T-helper 17 cell (primary cell): ENCODE measurements at places on chromosomes 11 and 22.

- DNase-seq, result no peak
Measured at GRCh38 chr22:37180531-37181231, 7.4 kb downstream of the C1QTNF6 start.

DNA sequence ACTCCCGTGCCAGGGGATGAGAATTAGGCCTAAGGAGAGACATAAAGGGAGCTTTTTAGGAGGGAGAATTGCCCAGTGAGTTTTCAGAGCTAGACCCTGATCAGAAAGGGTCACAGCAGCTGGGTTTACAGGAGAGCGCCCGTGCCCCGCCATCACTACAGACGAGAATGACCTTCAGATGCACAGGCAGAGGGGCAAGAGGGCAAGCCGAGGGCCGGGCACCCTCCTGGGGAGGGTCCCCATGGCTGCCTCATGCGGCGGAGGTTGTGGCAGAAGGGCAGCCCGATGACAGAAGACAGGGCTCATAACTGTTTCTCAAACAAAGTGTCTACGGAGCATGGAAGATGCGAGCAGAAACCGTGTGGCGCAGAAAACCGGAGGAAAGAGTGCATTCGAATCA, 72.2 kb downstream of the TRMU start:
- no peak for DNase-seq

GRCh38 chr11:69378303-69379141, 84.6 kb downstream of the MYEOV start:
- DNase-seq, result no peak

DNA sequence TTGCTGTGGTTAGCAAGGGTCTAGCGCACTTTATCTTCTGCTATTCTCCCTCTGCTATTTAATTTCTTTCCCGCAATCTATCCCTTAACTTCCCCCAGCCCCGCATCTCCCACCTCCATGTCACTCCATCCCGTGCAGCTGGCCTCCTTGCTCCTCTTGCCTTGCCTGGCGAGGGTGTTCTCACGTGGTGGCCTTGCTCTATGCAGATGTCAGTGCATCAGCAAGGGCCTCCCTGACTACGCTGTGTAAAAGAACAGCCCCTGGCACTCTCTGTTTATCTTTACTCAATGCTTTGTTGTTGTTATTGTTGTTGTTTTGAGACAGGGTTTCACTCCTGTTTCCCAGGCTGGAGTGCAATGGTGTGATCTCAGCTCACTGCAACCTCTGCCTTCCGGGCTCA, 114.4 kb upstream of the NNMT start:
- no peak for DNase-seq

DNA sequence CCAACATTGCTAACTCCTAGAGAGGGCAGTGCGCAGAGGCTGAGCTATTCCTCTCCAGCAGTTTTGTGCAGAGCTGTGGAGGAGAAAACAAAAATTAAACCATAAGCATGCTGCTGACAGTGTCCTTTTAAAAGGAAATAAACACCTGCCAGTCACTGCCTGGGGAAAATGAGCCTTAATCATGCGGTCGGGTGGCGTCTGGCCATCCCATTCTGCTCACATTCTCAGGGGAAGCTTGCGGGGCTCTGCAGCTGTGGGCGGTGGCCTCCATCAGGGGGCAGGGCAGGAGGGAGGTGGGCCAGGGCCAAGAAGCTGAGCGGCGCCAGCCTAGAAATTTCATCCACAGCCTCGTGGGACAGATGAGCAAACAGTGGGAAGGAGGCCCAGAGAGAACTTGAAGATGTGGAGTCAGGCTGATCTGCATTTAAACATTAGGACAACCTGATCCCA, 71.0 kb upstream of the TP53I11 start:
- DNase-seq, result no peak

DNA sequence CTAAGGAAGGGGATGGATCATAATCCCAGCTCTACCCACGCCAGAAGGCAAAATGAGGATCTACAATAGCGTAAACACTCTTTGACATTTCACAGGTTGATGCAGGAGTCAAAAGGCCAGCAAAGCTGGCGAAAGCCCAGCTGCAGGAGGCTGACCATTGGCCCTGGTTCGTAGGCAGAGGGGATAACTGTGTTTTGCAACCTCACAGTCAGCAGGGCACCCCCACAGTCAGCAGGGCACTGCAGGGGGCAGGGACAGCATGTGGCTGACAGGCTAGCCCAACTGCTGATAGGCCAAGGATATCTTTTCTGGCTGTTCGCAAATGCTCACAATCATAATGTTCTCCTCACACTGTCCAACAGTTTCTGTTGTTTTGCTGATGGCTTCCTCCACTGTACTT, 372.7 kb downstream of the BUD13 start:
- DNase-seq, result no peak

DNA sequence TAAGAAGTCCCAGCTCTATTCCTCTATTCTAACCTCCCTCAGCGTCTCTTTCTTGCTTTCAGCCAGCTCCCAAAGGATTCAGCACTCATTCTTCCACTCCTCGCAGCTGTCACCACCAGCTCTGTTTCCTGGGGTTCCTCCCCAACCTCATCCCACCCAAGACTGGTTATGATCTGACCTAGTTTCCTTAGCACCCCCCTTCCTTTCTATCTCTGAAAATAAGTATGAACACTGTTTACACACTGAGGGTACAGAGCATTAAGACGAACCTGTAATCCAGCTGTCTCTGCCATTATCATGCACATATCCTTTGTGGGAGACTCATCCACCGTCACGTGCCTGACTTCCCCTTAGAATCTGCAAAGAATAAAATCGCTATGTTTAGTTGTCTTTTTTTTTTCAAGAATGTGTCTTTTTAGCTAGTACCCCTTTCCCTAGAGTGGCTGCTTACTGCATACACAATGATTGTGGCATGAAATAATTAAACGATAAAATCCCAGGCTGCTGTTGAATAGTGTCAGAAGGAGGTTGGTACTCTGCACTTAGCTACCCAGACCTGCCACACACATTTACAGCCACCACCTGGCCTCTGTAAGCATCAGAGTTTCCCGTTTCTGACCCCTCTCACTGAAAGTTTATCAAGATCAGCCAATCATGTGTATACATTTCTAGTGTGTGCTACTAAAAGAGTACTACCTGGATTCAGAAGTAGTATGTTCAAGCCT, 26.9 kb upstream of the CSTF3 start:
- no peak for DNase-seq

DNA sequence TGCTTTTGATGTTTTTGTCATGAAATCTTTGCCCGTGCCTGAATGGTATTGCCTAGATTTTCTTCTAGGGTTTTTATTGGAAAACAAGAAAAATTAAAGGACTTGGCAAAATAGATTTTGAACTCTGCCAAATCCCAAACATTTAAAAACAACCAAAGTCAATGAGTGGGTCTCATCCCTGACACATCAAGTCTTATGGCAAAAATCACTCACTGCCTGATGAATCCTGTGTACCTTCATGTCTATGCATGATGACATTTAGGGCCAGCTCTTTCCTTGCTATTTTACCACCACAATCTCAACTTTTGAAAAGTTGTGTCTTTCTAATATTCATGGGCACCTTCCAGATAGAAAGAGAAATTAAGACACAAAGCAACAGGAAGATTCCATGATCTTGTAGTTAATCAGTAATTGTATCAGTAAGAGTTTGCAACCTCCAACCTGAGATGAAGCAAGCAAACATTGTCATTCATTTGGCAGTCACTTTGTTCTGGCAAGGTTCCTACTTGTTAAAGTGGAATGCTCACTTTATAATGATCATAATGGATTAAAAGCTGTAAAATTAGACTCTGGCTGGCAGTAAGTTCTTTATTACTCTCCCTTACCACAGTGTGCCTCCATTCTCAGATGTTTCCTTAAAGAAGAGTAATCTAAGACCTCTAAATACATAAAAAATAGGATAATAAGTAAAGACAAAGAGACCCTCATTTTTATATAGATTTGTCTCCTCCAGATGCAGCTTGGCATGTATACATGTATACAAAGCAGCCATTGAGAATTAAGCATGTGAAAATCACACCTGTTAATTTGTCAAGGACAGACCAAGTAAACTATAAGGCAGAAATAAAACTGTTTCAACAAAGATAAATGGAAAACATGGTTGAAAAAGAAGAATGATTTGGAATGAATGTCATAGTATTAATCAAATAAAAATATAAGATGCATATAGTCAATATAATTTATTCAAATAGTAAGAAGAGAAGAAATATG, 51.6 kb downstream of the ETS1 start:
- no peak for DNase-seq

DNA sequence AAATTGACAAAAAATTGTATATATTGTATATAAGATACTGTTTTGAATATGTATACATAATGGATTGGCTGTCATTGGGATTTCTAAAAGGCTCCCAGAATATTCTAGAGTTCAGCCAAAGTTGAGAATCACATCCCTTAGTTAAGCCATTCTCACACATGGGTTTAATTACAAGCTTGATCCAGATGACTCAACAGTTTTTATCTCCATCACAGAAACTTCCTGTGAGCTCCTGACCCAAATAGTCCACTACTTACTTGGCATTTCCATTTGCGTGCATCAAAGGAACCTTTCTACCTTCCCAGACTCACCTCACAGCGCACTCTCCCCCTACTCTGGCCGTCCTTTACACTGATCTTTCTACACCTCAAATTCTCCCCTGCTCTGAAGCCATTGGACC, 184.8 kb upstream of the ARHGAP20 start:
- DNase-seq, result no peak

- no peak for DNase-seq
Measured at GRCh38 chr11:88620568-88621130, 283.1 kb upstream of the CTSC start.

DNA sequence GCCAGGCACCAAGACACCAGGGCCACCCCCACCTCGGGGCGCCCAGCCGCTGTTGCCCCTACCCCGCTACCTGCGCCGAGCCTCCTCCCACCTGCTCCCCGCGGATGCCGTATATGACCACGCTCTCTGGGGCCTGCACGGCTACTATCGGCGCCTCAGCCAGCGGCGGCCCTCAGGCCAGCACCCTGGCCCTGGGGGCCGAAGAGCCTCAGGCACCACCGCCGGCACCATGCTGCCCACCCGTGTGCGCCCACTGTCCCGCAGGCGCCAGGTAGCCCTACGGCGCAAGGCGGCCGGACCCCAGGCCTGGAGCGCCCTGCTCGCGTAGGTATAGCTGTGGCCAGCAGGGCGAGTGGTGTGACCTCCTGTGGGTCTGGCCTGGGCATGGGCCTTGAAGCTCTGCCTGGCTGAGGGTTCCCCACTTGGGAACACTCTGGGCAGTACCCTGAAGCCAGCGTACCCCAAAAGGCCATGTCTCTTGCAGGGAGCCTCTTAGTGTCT, 14.8 kb upstream of the MDK start:
- no peak for DNase-seq

- no peak for DNase-seq
Measured at GRCh38 chr11:100640646-100641045, 46.4 kb upstream of the ARHGAP42 start.

GRCh38 chr22:31126128-31126868, 3.5 kb downstream of the INPP5J start:
- DNase-seq, result no peak

- DNase-seq, result no peak
Measured at GRCh38 chr11:110828086-110828485, 115.8 kb upstream of the ARHGAP20 start.

GRCh38 chr22:43317239-43317638, 25.9 kb downstream of the SCUBE1 start:
- DNase-seq, result no peak

DNA sequence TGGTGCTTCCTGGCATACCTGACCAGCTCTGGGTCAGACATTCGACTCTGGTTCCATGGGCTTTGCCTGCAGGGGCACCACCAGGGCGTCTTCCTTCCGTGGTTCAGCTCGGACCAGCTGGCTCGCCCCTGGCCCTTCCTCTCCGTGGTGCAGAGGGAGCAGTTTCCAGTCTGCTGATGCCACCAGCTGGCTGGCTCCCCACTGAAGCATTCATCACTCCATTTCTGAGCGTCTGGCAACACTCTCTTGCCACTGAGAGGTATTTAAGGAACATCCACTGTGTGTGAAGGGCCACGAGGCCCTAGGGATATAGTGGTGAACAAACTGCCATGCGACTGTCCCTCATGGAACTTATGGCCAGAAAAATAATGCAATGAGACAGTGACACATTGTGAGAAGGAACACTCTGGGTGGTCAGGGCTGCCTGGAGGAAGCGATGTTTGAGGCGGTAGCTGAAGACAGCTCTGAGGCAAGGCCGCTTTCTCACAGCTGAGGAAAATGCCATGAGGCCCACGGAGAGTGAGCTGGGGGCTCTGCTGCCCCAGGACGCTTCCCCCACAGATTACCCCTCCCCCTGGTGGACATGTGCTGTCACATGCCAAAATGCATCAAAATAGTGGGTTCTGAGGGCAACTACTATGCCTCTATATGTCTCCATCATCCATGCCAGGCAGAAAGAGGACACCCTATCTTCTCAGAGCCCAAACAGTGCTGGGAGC, 44.9 kb upstream of the ARFGAP3 start:
- no peak for DNase-seq
